DND-41 (cell line): ENCODE measurements at places on chromosomes 1 and 21.

- no peak overlapping the region for H3K4me3 ChIP-seq
- no peaks in the 10 kb centered on the region for H3K36me3 ChIP-seq
- H3K27me3 ChIP-seq = no peaks in the 10 kb centered on the region
- DNase-seq = no peak
These were observed 282.0 kb downstream of the PBX1 start for GRCh38 chr1:164840936-164841335.

GRCh38 chr1:57463343-57463742 lies 39.5 kb upstream of the DAB1 start:
- peaks cover 5% of the 10 kb centered on the region for H3K27me3 ChIP-seq
- H3K36me3 ChIP-seq = no peaks in the 10 kb centered on the region
- H3K27ac ChIP-seq = no peak overlapping the region

DNA sequence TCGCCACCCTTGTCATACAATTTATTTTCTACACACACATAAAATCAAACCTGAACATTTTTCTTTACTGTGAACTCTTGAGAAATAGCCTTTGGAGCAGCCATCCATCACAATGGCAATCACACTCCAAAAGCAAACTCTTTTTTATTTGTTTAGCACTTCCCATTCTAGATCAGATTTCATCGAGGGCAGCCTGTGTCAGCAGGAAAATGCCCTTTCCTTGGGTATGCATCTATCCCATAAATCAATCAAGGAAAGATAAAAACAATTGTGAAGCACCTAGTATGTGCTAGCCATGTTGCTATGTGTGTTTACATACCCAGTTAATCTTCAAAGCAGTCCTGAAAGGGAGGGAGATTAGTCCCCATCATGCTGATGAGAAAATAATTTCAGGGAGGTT lies 484.1 kb upstream of the USP24 start:
- no peaks in the 10 kb centered on the region for H3K27me3 ChIP-seq
- no peak for DNase-seq
- H3K4me3 ChIP-seq = no peak overlapping the region
- no peaks in the 10 kb centered on the region for H3K36me3 ChIP-seq
- H3K27ac ChIP-seq = no peak overlapping the region

DNA sequence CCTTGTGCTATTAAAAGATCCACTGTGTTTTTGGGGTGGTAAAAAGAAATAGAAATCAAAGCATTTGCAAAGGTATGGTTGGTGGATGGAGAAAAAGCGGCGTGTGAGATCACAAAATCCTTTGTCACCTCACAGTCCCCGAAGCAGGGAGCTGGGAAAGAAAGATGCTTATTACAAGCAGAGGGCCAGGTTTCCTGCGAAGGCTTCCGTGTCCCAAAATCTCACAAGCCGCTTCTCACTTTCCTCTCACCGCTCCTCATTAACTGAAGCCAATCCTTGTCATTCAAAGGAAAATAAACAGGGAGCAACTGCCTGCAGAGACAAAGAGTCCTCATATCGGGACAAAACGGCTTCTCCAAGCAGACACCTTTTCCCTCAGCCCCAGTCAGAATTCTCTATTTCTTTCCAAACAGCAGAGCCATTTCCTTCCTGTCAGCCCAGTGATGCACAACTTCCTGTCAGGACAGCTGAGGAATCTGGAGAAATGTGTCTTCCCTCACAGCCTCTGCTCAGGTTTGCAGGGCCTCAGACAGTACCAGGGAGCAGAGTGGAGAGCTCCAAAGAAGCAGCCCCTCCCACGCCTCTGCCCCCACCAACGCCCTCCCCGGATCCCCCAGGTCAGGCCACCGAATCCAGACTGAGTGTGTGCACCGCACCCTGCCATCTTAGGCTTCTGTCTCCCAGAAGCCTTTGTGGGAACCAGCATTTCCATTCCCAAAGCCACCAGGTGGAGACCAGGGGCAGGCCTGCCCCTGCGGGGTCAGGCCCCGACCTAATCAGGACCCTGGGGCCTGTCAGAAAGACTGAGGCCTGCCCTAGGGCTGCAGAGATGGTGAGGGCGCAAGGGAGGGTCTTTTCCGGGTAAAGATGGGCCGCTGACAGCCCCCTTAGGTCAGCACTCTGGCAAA lies 29.6 kb downstream of the KCNN3 start:
- DNase-seq = no peak
- H3K4me1 ChIP-seq = no peaks in the 10 kb centered on the region
- H3K27me3 ChIP-seq = no peaks in the 10 kb centered on the region

- no peaks in the 10 kb centered on the region for H3K4me1 ChIP-seq
- DNase-seq = no peak
- no peaks in the 10 kb centered on the region for H3K36me3 ChIP-seq
- no peak overlapping the region for H3K4me3 ChIP-seq
- no peaks in the 10 kb centered on the region for H3K27me3 ChIP-seq
These were observed 14.6 kb upstream of the RGS8 start for GRCh38 chr1:182698971-182699370.

GRCh38 chr1:206465951-206466350 lies 4.3 kb upstream of the IKBKE start:
- H3K27me3 ChIP-seq = no peaks in the 10 kb centered on the region
- no peak for DNase-seq
- no peak overlapping the region for H3K27ac ChIP-seq
- H3K4me1 ChIP-seq = peaks cover 13% of the 10 kb centered on the region
